ENCODE measurements at places on chromosomes 7 and 10.

GRCh38 chr10:132909491-132910071 lies 32.8 kb downstream of the CFAP46 start:
- no peak for DNase-seq

- no peak for DNase-seq
Observed at GRCh38 chr7:157690833-157691585, 354.2 kb downstream of the DNAJB6 start.

GRCh38 chr10:103192089-103192450 lies 1.0 kb downstream of the NT5C2 start:
- DNase-seq: no peak

DNA sequence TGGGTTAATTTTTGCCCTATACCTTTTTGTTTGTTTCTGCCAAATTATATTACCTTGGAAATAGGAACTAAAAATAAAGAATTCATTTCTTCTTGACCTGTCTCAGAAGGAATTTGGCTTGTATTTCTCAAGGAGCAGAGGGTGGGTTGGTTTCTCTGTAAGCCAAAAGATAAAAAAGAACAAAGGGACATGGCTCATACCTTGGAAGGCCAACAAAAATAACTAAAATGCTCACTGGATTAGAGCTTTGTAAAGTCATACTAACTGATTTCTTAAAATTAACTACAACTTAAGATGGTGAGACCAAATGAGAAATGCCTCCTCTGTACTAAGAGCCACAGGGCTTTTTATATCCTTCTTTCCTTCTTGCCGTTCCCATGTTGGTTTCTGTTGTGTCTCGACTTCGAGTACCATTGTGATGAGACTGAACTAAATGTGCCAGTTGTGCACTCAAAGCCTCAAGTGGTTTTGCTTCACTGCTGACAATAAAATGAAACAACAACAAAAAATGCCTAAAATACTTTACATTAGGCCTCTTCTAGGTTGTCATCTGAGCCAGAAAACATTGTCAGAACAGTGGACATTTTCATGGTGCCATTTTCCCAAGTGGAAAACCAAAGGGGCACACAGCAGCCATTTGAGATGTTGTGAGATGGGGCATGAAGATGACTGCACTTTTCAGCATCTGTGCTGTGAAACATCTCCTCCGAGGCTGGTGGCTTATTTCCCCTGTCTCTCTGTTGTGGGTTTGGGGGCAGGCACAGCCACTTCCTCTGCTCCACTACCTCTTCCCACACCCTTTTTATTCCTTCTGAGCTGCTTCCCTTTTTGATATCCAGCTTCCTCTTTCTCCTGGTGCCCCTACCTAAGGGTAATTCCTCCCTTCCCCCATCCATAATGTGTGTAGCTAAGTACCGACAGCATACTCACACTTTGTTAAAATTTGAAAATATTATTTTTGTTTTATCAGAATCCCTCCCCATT lies 51.8 kb upstream of the AGR3 start:
- DNase-seq: no peak

DNA sequence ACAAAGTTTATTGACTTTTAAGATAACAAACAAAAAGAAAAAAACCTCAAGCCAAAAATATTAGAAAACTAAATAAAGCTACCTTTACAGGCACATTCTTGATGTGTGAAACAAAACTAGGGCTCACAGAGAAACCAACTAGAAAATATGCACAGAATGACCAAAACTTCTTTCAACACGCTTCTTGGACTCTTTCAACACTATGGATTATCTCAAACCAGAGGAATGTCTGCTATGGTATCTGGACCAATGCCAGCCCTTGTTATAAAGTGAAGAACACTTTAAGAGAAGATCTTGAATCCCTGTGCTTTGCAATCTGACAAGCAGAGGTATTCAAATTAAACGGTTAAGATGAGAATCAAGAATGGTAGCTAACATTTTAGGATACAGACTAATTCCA lies 76.6 kb downstream of the DNAJC1 start:
- DNase-seq: peak; percentile 72

- DNase-seq: no peak
Observed at GRCh38 chr7:50431722-50432305, 18.3 kb downstream of the FIGNL1 start.

DNA sequence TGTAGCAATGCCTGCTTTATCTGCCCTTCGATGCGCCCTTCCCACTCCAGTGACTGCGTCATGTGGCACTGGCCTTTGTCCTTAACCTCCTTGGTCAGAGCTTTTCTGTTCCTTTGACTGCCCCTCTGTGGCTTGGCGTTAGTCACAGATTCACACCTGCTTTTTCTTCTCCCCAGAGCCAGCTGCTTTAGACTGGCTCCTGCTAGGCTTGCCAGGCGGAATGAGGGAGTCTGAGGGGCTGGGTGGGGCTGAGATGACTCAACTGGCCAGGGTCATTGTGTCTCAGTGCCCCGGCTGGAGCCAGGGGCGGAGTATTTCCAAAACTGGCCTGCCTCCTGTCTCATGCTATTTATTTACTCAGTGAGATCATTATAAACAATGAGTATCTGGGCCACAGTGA lies 194.1 kb downstream of the EMX2 start:
- no peak for DNase-seq

DNA sequence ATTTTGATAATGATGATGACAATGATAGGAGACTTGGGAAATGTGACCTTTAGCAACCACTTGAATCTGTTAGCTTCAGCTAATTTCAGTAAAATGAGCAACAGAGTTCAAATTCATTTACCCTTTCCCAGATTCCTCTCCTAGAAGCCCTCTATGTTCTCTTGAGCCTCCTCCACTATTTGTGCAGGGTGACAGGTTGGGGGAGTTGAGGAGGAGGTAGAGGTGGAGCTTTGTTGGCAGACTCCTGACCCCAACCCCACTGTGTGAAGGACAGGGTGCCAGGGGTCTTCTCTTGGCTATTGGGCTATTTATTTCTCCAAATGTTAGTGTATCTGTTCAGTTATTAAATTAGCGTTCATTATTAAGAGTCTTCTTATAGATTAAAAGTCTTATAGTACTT lies 422.3 kb downstream of the GFRA1 start:
- no peak for DNase-seq

Measured in HS-5 (cell line).